CD4-positive, CD25-positive, alpha-beta regulatory T cell (primary cell): ENCODE measurements at places on chromosomes 11 and 22. TPM values are rescaled to one million over a fixed set of nuclear protein-coding genes. Genes with fewer than 3 reads are reported as not detected.

FADD gene
- total RNA-seq, result 12.0 TPM

MFNG gene
- total RNA-seq, result 148 TPM

INS gene
- not detected for total RNA-seq

DNA sequence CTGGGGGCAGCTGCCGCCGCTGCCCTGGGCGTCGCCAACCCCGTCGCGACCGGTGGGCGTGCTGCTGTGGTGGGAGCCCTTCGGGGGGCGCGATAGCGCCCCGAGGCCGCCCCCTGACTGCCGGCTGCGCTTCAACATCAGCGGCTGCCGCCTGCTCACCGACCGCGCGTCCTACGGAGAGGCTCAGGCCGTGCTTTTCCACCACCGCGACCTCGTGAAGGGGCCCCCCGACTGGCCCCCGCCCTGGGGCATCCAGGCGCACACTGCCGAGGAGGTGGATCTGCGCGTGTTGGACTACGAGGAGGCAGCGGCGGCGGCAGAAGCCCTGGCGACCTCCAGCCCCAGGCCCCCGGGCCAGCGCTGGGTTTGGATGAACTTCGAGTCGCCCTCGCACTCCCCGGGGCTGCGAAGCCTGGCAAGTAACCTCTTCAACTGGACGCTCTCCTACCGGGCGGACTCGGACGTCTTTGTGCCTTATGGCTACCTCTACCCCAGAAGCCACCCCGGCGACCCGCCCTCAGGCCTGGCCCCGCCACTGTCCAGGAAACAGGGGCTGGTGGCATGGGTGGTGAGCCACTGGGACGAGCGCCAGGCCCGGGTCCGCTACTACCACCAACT, 1.0 kb downstream of the FUT4 start:
- H3K27ac ChIP-seq, result no peak overlapping the region
- DNase-seq, result no peak
- H3K4me3 ChIP-seq, result no peak overlapping the region
- peaks cover 40% of the 10 kb centered on the region for H3K4me1 ChIP-seq
- H3K36me3 ChIP-seq, result no peaks in the 10 kb centered on the region
- no peaks in the 10 kb centered on the region for H3K27me3 ChIP-seq

- H3K27me3 ChIP-seq, result no peaks in the 10 kb centered on the region
- H3K4me3 ChIP-seq, result no peak overlapping the region
- peaks cover 45% of the 10 kb centered on the region for H3K4me1 ChIP-seq
- H3K36me3 ChIP-seq, result peaks cover 3% of the 10 kb centered on the region
- no peak overlapping the region for H3K27ac ChIP-seq
These were observed 68.4 kb upstream of the CYP2D6 start for GRCh38 chr22:42199025-42199424.
